ENCODE measurements at places on chromosomes 1 and 21. TPM values are rescaled to one million over a fixed set of nuclear protein-coding genes. Genes with fewer than 3 reads are reported as not detected.

Gene SELP
- total RNA-seq, result not detected

Gene TFF2
- total RNA-seq, result not detected

DNA sequence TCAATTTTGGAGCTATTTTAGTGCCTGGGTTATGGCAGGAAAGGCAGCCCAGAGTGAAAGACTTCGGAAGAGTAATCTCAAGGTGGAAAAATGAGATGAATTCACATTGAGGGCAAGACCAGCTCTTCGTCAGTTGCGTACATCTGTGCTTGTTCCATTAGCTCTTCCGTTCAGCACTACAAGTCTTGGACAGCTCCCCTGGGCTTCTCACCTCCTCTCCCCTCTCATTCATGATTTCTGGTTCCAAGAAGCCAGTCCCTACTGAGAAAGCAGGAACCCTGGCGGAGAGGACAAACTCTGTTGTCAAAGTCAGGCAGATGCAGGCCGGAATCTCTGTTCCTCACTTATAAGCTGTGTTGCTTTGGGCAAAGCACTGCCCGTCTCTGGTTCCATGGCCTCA, 76.5 kb downstream of the ACTL8 start:
- peak; percentile 69 for DNase-seq
- no peaks in the 10 kb centered on the region for H3K27me3 ChIP-seq
- H3K4me1 ChIP-seq, result no peaks in the 10 kb centered on the region
- no peaks in the 10 kb centered on the region for H3K36me3 ChIP-seq

DNA sequence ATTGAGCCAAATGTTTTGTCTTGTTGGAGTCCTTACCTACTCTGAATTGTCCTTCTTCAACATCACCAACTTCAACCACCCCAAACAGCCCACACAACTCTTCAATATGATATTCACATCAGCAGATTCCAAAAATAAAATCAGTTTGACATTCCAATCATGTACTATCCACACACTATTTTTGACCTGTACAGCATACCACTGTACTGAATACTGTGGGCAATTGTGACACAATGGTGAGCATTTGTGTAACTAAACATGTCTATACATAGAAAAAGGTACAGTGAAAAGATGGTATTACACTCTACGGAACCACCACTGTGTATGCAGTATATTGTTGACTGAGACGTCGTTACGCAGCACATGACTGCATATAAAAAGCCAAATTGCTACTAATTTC, 223.1 kb downstream of the KCNT2 start:
- H3K27ac ChIP-seq, result no peak overlapping the region
- H3K36me3 ChIP-seq, result no peaks in the 10 kb centered on the region
- DNase-seq, result no peak
- H3K4me3 ChIP-seq, result no peak overlapping the region

GRCh38 chr1:36517011-36517771, 34.5 kb upstream of the CSF3R start:
- H3K27me3 ChIP-seq, result no peaks in the 10 kb centered on the region
- H3K27ac ChIP-seq, result no peak overlapping the region
- H3K4me1 ChIP-seq, result no peaks in the 10 kb centered on the region
- no peak for DNase-seq
